Stimulated activated CD4-positive, alpha-beta T cell treated with anti-CD3 and anti-CD28 coated beads, Interleukin-15, amount 100 ng/mL, for 1 hour (primary cell): ENCODE measurements at places on chromosomes 3 and 15.

DNA sequence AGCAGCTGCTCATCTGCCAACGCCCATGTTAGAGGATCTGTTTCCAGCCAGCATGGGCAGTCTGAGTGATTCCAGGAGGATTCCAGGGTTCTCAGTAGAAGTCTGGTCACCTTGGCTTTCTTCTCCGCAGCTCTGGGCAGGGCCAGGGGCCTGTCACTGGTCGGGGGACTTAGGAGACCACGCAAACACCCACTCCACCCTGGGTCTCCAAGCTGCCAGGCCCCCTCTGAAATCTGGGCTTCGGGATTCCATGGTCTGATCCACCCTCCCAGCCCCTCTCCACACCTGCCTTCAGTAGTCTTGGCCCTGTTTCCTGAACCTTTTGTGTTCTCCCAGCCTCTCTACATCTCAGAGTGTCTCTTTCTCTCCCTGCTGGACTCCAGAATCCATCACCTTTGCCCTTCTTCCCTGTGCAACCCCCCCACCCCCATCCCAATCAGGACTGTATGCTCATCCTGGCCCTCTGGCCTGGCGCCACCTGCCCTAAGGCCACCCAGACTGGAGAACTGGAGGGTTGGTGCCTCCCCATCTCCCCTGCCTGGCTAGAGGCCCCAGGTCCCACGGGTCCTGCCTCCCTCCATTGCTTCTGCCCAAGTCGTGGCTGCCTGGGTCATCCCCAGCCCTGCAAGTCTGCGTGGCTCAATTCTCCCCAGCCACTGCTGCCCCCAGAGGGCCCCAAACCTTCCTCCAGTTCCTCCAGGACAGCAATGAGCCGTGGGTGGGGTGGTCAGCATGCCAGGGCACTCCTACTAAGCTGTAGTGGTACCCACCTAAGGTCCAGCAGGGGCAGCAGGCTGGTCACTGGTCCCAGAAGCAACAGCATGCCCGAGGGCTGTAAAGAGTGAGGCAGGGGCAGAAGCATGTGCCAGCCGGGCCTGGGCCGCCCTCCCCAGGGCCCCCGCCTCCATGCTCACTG, 102.8 kb downstream of the TBC1D2B start:
- no peak for DNase-seq

- no peak for DNase-seq
These were observed 17.2 kb upstream of the DET1 start for GRCh38 chr15:88563638-88564037.

- no peak for DNase-seq
These were observed 543.1 kb upstream of the RGMA start for GRCh38 chr15:93631958-93632618.

DNA sequence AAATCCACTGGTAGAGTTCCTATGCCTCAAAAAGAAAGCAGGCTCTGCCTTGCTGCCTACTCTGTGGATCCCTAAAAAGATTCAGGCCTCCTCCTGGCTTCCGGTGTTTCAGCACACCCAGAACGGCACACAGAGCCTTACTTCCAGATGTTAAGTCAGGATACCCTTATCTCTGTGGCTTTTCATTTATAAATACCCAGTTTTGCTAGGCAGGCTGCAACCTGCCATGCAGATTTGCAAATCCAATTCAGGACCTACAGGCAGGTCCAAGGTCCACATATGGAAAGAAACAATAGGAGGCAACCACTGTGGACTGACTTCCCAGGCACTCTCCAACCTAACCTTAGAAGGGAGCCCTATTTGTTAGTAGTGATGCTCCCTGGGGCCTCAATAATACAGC, 30.7 kb downstream of the EFL1 start:
- DNase-seq, result no peak

GRCh38 chr3:197394464-197395321, 96.3 kb upstream of the DLG1 start:
- no peak for DNase-seq

DNA sequence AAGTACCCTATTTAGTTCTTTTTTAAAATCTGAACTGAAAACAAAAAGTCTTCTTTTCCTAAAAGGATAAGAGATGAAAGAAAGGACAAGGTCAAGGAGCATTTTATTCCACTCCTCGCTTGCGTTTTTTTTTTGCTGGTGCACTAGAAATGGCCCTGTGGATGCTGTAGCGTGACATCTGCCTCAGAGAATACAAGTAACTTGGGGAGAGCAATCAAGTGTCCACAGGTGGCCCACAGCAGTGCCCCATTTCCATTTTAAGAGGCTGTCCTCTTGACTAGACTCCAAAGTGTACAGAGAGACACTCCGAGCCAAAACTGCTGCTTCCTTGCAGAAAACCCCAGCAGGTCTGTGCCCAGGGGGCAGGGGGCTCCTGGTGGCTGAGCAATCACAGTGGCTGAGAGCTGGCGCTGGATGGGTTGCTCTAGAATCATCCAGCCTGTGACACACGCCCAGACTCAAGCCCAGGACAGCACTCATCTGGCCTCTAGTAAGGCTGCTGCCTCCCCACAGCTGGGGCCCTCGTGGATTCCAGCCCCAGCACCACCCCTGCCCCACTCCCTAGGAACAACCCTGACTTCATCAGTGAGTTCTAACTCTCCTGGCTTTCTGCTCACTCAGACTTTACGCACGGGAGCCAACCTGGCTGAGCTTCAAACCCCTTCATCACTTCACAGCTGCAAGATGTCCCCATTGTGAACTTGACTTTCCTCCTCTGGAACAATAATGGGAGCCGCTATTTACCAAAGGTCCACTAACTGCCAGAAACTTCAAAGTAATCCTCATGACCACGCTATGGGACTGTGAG, 71.1 kb upstream of the SPATA12 start:
- DNase-seq, result no peak

DNA sequence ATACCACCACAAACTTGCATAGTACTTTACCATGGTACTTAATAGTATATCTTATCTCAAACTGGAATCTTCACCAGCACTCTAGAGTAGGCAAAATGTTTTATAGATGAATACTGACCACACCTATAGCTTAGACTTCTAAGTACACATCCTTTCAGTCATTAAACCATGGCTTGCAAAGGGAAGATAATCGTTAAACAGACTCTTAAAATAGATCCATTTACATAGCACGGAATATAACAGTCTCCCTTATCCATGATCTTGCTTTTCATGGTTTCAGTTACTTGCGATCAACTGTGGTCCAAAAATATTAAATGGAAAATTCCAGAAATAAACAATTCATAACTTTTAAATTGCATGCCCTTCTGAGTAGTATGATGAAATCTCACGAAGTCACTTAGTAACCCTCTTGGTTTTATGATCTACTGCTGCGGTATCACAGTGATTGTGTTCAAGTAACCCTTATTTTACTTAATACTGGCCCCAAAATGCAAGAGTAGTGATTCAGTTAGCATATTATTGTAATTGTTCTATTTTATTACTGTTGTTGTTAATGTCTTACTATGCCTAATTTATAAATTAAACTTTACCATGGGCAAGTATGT, 111.4 kb downstream of the HERC1 start:
- DNase-seq, result no peak

DNA sequence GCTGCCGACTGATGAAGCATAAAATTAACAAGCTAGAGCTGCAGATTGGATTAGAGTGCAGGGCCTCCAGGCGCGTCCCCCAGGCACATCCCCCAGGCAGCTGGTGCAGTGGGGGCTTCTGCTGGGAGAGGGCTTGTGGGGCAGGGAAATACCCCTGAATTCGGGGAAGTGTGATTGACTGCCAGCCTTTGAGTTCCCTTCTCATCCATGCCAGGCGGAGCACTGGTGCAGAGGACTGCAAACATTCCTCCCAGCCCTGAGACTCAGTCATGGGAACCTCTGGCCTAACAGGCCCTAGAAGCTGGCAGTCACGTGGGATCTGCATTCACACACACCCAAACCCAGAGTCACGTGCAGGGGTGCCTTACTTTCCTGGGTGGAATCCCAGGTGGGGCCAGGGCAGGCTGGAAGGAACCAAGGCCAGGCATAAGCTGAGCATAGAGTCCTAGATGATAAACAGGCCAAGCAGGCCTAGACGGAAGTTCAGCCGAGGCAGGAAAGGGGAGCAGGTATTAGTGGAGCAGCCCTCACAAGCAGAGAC, 46.2 kb upstream of the SEC22A start:
- no peak for DNase-seq

DNA sequence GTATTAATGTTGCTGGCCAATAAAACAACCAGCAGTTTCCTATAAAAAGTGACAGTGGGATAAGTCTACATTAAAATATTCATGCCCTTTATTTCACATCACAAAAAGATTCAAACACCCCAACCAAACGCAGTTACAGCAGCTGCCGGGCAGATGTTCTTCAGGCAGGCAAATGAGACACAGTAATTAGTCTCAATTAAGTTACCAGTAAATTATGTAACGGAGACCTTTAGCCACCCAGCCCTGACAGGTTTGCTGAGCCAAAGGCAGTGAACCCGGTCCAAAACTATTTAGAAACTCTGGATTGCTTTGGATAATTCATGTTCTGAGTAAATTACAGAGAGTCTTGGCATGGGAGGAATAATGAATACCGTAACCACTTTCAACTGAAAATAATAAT, 289.2 kb upstream of the LYSMD4 start:
- no peak for DNase-seq

- DNase-seq, result no peak
These were observed 31.1 kb downstream of the VGLL4 start for GRCh38 chr3:11612515-11613188.

GRCh38 chr15:99106417-99107220, 1.7 kb downstream of the SYNM start:
- DNase-seq, result no peak

- no peak for DNase-seq
These were observed 613.6 kb downstream of the CADM2 start for GRCh38 chr3:85572426-85572825.

- DNase-seq, result no peak
These were observed 13.1 kb upstream of the TFG start for GRCh38 chr3:100696161-100696560.

GRCh38 chr15:101607108-101607507, 45.1 kb downstream of the TM2D3 start:
- DNase-seq, result no peak

- peak; percentile 13 for DNase-seq
These were observed 162.5 kb upstream of the CHRNA7 start for GRCh38 chr15:31867536-31868442.

DNA sequence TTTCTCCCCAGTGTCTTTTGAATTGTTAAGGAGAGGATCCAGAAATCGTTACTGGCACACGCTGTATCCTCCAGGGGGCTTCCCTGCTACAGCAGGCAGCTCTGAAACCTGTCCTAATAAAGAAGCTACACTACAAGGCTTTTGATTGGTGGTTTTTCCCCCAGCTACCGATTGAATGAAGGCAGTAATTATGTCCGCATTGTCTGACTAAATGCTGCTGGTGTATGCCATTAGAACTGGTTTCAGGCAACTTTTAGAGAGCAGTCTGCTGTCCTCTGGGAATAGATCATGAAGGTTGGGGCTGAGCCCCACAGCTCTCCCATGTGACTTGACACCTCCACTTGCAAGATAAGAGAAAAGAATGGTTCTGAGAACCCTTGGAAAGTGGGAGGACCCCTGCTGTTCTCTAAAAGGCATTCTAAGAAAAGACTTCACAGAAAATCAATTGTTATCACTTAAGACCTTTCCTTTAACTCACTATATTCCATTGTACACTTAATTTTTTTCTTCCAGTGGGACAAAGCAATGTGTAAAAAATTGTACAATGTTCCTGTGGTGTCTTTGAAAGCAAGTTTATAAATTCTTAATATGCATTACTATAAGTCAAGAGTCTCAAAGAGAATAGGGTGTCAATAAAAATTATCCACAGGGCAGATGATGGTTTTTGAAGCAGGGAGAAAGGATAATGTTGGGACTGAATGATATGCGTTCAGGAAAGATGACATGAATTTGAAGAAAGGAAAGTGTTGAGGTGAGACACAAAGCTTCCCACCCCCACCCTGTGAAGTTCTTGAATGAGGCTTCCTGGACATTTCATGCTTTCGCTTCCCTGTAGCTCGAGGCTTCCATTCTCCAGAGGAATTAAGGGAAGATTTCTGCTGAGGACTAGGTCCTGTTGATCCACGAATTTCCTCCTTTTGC, 53.0 kb upstream of the DAZL start:
- no peak for DNase-seq

GRCh38 chr3:2274526-2274925, 175.9 kb downstream of the CNTN4 start:
- no peak for DNase-seq

GRCh38 chr3:86073799-86074198, 917.1 kb downstream of the VGLL3 start:
- no peak for DNase-seq

- peak; percentile 48 for DNase-seq
These were observed at the start of gene SMAD3 for GRCh38 chr15:67065531-67066005. Gene SMAD3 (plus strand): TSS chr15:67065602. CDS start chr15:67066155, 553 bp downstream.

GRCh38 chr3:190618330-190619030, 104.6 kb downstream of the IL1RAP start:
- no peak for DNase-seq
